Sigmoid colon (tissue), 7 donors: ENCODE measurements at places on chromosomes 12 and 14. TPM values are rescaled to one million over a fixed set of nuclear protein-coding genes. Genes with fewer than 3 reads are reported as not detected.

Gene FAM222A
- 1.2 TPM for total RNA-seq

Gene FOXG1
- not detected for total RNA-seq

Gene KRT6A
- total RNA-seq: not detected

Gene LRP1-AS
- not detected for total RNA-seq

Gene PLCZ1
- total RNA-seq: not detected

Gene CCDC184
- total RNA-seq: 2.1 TPM

- H3K4me3 ChIP-seq: peak overlapping the region; percentile 74
- H3K36me3 ChIP-seq: no peaks in the 10 kb centered on the region
- DNase-seq: peak; percentile 87
Measured at GRCh38 chr14:67240168-67240932, 885 bp upstream of the PALS1 start.

- H3K27me3 ChIP-seq: no peaks in the 10 kb centered on the region
- H3K36me3 ChIP-seq: no peaks in the 10 kb centered on the region
- H3K27ac ChIP-seq: no peak overlapping the region
- DNase-seq: peak; percentile 46
- no peak overlapping the region for H3K4me3 ChIP-seq
Measured at GRCh38 chr12:1838994-1839365, 18.6 kb downstream of the LRTM2 start.

GRCh38 chr14:28676479-28676878, 90.1 kb upstream of the FOXG1 start:
- no peaks in the 10 kb centered on the region for H3K4me1 ChIP-seq
- no peak overlapping the region for H3K27ac ChIP-seq
- no peak overlapping the region for H3K4me3 ChIP-seq
- no peaks in the 10 kb centered on the region for H3K27me3 ChIP-seq
- no peak for DNase-seq

- peaks cover 56% of the 10 kb centered on the region for H3K36me3 ChIP-seq
- H3K4me3 ChIP-seq: no peak overlapping the region
- no peak for DNase-seq
- H3K27me3 ChIP-seq: no peaks in the 10 kb centered on the region
Measured at GRCh38 chr12:58877243-58877743, 43.0 kb downstream of the LRIG3 start.

DNA sequence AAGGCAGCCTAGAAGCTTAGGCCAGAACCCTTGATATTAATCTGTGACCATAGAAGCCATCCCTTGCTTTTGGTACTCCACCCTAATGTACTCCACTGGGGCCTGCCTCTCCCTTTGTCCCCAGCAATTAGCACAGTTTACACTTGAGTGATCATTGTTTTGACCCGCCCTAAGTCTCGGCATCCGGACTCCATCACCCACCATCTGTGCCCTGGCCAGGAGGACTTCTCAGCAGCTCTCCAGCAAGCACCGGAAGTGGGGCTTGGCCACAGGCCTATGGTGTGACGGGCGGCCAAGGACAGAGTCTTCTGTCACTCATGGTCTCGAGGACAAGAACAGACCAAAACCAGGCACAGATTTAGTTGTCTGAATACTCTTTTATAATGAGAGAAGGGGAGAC, 126.5 kb upstream of the NTF3 start:
- H3K27ac ChIP-seq: no peak overlapping the region
- no peak overlapping the region for H3K4me3 ChIP-seq
- no peaks in the 10 kb centered on the region for H3K36me3 ChIP-seq
- no peak for DNase-seq
- no peaks in the 10 kb centered on the region for H3K4me1 ChIP-seq
- no peaks in the 10 kb centered on the region for H3K27me3 ChIP-seq

DNA sequence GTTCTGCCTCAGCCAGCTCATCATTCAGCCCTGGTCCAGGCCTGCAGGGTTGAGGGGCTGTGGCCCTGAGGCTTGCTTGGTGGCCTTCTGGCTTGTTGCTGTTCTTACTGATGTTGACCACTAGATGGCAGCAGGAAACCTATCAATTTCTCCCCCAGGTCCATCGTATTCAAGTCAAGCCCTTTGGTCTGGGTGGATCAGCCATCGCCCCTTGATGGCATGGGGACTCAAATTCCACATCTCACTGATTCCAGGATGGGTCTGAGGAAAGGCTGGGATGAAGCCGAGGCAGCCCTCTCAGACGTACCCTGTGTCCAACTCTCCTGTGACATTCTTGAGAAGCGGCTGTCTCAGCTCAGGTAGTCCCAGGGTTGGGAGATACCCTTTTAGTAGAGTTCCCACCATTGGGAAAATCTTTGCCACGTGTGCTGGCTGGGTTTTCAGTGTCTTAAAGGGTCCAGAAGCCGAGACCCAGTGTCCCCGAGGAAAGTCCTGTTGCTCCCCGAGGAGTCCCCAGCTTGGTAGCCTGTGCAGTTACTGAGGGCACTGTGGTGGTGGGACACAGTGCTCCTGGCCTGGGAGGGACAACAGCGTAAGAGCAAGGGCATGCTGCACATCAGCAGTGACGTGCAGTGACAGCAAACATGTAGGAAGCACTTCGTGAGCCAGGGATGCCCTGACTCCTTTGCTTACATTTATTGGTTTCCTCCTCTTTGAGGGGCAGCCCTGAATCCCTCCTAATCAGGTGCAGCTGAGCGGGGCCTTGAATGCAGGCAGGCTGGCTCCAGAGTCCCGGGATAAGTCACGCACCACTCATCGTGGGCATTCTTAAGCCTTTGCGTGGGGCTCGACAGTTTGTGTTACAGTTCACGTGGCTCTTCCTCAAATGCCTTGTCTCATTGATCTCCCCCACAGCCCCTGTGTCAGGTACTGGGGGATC, 58.6 kb downstream of the TSPAN9 start:
- peaks cover 29% of the 10 kb centered on the region for H3K4me1 ChIP-seq
- H3K36me3 ChIP-seq: no peaks in the 10 kb centered on the region
- DNase-seq: no peak
- H3K27ac ChIP-seq: no peak overlapping the region
- H3K27me3 ChIP-seq: no peaks in the 10 kb centered on the region

GRCh38 chr14:53278602-53279506, 125.7 kb upstream of the DDHD1 start:
- H3K27ac ChIP-seq: no peak overlapping the region
- H3K36me3 ChIP-seq: no peaks in the 10 kb centered on the region
- H3K4me1 ChIP-seq: no peaks in the 10 kb centered on the region
- H3K27me3 ChIP-seq: no peaks in the 10 kb centered on the region
- H3K4me3 ChIP-seq: no peak overlapping the region
- no peak for DNase-seq

GRCh38 chr12:5244513-5244972, 187.4 kb upstream of the NTF3 start:
- no peak overlapping the region for H3K27ac ChIP-seq
- no peaks in the 10 kb centered on the region for H3K36me3 ChIP-seq
- no peak overlapping the region for H3K4me3 ChIP-seq
- no peak for DNase-seq
- H3K4me1 ChIP-seq: no peaks in the 10 kb centered on the region

DNA sequence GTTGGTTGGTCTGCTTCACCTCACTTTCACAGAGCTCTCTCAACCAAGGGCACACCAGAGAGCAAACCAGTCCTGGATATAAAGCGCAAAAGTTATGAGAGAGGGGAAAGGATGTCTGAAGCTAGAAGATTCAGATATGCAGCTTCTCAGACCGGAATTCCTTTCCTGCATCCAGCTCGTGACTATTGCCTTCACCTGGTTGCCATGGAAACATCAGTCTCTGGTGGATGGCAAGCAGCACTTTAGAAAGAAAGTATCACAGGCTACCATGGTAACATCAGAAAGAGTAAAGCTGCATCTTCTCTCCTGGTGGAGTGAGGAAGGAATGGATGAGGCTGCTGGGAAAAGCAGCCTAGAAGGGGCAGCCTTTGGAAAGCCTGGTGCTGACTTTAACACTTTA, 13.7 kb downstream of the REM2 start:
- H3K4me1 ChIP-seq: peaks cover 18% of the 10 kb centered on the region
- H3K4me3 ChIP-seq: no peak overlapping the region
- H3K36me3 ChIP-seq: peaks cover 15% of the 10 kb centered on the region
- DNase-seq: no peak
- no peaks in the 10 kb centered on the region for H3K27me3 ChIP-seq

- no peaks in the 10 kb centered on the region for H3K27me3 ChIP-seq
- H3K4me3 ChIP-seq: no peak overlapping the region
- no peaks in the 10 kb centered on the region for H3K4me1 ChIP-seq
- no peak overlapping the region for H3K27ac ChIP-seq
Measured at GRCh38 chr14:57753821-57754220, 112.1 kb downstream of the SLC35F4 start.

- no peak overlapping the region for H3K4me3 ChIP-seq
- H3K27me3 ChIP-seq: no peaks in the 10 kb centered on the region
- no peak for DNase-seq
- peak overlapping the region; percentile 73 for H3K27ac ChIP-seq
Measured at GRCh38 chr12:68479261-68479895, 131.3 kb upstream of the RAP1B start.

DNA sequence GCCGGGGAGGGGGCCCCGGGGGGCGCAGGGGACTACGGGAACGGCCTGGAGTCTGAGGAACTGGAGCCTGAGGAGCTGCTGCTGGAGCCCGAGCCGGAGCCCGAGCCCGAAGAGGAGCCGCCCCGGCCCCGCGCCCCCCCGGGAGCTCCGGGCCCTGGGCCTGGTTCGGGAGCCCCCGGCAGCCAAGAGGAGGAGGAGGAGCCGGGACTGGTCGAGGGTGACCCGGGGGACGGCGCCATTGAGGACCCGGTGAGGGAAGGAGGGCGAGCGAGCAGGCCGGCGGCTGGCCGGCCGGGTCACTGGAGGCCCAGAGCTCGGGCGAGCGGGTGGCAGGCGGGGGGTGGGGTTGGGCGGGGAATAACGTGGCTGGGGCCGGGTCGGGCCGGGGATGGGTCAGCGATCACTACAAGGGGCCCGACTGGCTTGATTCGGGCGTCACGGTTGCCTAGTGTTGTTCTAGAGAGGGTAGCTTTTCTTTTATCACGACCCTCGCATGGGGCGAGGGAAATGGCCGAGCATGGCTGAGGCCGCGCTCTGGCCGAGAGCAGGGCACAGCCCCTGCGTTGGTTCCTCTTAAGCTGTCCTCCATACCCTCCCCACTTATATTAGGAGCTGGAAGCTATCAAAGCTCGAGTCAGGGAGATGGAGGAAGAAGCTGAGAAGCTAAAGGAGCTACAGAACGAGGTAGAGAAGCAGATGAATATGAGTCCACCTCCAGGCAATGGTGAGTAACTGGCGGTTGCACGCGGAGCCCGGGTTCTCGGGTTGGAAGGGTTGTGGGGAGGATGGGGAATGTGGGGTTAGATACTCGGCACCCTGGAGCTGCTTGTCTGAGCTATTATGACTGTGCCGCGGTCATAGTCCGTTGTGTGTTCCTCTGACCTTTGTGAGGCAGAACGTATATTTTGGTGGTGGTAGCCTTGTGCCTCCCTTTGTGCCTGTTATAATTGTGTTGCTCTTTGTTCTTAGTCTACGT, 603 bp downstream of the PABPN1 start:
- H3K4me3 ChIP-seq: peak overlapping the region; percentile 99
- H3K27ac ChIP-seq: peak overlapping the region; percentile 99
- H3K27me3 ChIP-seq: no peaks in the 10 kb centered on the region
- H3K36me3 ChIP-seq: peaks cover 17% of the 10 kb centered on the region
- peak; percentile 81 for DNase-seq

DNA sequence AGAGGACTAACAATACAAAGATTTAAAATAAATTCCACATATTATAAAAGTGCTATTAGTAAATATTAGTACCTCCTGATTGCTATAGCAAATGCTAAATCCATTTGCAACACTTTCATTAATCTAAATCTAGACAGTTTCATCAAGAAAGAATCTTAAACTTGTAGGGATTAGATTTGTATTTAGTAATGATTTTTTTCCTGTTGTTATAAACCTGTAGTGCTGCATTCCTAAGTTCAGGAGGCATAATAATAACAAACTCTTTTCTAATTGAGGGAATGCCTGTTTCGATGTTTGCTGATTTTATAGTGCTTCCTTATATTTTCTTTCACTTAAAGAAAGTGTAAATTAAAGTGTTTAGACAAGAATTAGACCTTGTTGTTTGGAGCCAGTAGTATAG, 166.1 kb downstream of the FOXA1 start:
- peaks cover 4% of the 10 kb centered on the region for H3K36me3 ChIP-seq
- no peak for DNase-seq
- H3K27ac ChIP-seq: no peak overlapping the region
- H3K27me3 ChIP-seq: no peaks in the 10 kb centered on the region
- H3K4me1 ChIP-seq: no peaks in the 10 kb centered on the region

GRCh38 chr14:103819503-103820307, 27.7 kb downstream of the PPP1R13B start:
- peak overlapping the region; percentile 58 for H3K27ac ChIP-seq
- no peaks in the 10 kb centered on the region for H3K4me1 ChIP-seq
- peak; percentile 80 for DNase-seq
- no peak overlapping the region for H3K4me3 ChIP-seq

GRCh38 chr12:26614011-26614616, 218.9 kb downstream of the ITPR2 start:
- H3K4me3 ChIP-seq: no peak overlapping the region
- no peaks in the 10 kb centered on the region for H3K27me3 ChIP-seq
- no peaks in the 10 kb centered on the region for H3K36me3 ChIP-seq
- no peaks in the 10 kb centered on the region for H3K4me1 ChIP-seq
- H3K27ac ChIP-seq: no peak overlapping the region

DNA sequence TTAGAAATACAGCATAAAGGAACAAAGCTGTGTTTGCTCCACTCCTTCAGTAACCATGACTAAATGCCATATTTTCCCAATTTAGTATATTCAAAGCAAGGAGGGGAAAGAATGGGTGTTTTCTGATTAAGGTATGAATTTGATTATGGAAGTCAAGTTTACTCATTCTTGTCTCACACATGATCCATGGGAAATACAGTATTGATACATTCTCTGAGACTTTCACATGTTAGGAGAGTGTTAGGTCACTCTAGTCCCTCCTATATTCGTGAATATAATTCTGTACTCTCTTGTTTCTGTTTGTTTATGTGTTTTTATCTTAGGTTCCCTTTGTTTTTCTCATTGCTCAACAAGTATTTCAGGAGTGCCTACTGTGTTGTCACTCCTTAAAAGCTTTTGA, 42.4 kb downstream of the TTLL5 start:
- no peak for DNase-seq
- peaks cover 16% of the 10 kb centered on the region for H3K4me1 ChIP-seq
- peak overlapping the region; percentile 67 for H3K27ac ChIP-seq
- H3K4me3 ChIP-seq: no peak overlapping the region

GRCh38 chr12:22722779-22723178, 97.8 kb downstream of the ETNK1 start:
- no peak overlapping the region for H3K27ac ChIP-seq
- no peaks in the 10 kb centered on the region for H3K36me3 ChIP-seq
- no peaks in the 10 kb centered on the region for H3K27me3 ChIP-seq
- H3K4me1 ChIP-seq: no peaks in the 10 kb centered on the region
- no peak for DNase-seq

- no peaks in the 10 kb centered on the region for H3K4me1 ChIP-seq
- no peaks in the 10 kb centered on the region for H3K36me3 ChIP-seq
- H3K27me3 ChIP-seq: no peaks in the 10 kb centered on the region
- no peak overlapping the region for H3K27ac ChIP-seq
Measured at GRCh38 chr14:38929416-38929815, 173.6 kb downstream of the SEC23A start.

DNA sequence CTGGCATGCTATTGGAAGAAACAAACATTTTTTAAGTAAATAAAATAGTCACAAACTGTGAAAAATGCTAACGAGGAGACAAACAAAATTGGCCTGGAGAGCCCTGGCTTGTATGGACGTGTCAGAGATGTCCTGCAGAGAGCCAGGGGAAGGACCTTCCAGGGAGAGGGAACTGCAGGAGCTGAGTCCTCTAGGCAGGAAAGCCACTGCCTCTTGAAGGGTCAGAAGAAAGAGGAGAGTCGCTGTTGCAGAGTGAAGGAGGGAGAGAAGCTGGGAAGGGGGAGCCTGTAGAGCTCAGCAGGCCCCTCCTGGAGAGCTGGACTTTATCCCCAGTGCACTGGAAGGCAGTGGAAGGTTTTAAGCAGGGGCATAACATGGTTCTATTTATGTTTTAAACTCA, 80.3 kb upstream of the PWP1 start:
- no peak overlapping the region for H3K27ac ChIP-seq
- no peaks in the 10 kb centered on the region for H3K4me1 ChIP-seq
- H3K36me3 ChIP-seq: no peaks in the 10 kb centered on the region
- H3K4me3 ChIP-seq: no peak overlapping the region
- no peak for DNase-seq
